Substantia nigra (tissue), 51 donors: ENCODE measurements at places on chromosomes 13 and 19.

GRCh38 chr13:73991384-73991783 is 142.8 kb downstream of the KLF12 start:
- DNase-seq = no peak

- DNase-seq = no peak
Observed at GRCh38 chr19:47158367-47158791, 27.7 kb downstream of the SAE1 start.

- no peak for DNase-seq
Observed at GRCh38 chr19:18475762-18476331, 37.9 kb upstream of the ISYNA1 start.

DNA sequence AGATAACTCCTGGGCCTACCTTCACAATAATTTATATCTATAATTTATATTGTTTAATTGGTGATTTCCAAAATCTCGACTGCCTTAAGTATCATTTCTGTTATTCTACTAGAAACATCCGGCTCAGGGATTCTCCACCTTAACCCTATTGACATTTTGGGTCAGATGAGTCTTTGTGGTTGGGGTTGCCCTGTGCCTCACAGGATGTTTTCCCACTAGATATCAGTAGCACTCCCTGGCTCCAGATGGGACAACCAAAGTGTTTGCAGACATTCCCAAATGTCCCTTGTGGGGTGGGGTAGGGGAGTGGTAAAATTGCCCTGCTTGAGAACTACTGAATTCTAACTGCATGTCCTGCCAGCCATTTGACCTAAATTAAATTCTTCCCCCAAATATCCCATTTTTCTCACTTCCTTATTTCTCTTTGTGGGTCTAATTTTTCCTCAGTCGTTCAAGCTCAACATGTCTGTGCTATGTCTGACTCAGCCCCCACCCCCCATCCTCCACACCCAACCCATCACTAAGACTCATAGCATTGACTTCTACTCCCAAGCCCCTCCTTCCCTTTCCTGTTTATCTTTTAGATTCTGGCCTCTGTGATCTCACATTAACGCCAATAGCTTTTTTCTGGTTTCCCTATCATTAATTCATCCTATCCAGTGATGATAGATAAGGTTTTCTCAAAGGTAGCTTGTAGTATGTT is 545.1 kb downstream of the EFNB2 start:
- DNase-seq = no peak

DNA sequence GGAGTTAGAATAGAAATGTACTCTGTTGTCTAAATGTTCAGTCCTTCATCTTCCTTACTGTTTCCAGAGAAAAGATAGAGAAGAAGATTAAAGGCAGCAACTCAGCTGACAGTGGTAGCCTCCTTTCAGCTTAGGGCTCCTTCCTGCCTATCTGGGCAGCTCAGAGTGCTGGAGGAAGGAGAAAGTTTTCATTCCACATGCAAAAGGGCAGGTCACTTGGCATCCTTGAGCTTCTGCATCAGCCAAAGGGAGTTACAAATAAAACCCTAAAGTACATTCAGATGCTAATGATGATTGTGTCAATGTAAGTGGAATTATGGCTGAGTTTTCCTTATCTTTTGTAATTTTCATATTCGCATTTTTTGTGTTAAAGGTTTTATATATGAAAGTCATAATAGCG is 58.9 kb downstream of the ESD start:
- no peak for DNase-seq

- DNase-seq = no peak
Observed at GRCh38 chr19:21482863-21483276, 22.5 kb upstream of the ZNF429 start.

GRCh38 chr19:29566496-29567054 is 39.5 kb upstream of the POP4 start:
- DNase-seq = no peak

GRCh38 chr19:2464389-2464788 is 7.6 kb upstream of the LMNB2 start:
- no peak for DNase-seq

- no peak for DNase-seq
Observed at GRCh38 chr13:104943331-104943730, 1592.1 kb downstream of the EFNB2 start.
